ENCODE measurements at places on chromosomes 12 and 14. TPM values are rescaled to one million over a fixed set of nuclear protein-coding genes. Genes with fewer than 3 reads are reported as not detected.

CLMN gene
- 22.0 TPM for polyA plus RNA-seq

CARMIL3 gene
- polyA plus RNA-seq, result 1.5 TPM

DNA sequence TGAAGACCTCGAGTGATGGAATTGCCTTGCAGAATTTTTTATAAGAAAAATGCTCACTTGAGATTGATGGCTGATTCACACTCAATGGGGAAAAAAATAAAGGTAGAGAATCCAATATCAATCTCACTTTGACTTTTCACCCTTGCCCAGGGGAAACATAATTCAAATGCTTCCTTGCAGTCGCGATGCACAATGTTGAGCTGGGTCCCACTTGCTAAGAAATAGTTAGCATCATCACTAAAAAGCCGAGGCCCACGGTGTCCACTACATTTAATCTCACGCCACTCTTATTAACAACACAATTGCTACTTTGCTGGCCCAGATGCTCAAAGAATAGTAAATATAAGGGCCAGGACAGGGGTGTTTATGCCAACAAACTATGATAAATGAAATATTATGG lies 223.4 kb downstream of the SPTSSA start:
- no peak for DNase-seq

DNA sequence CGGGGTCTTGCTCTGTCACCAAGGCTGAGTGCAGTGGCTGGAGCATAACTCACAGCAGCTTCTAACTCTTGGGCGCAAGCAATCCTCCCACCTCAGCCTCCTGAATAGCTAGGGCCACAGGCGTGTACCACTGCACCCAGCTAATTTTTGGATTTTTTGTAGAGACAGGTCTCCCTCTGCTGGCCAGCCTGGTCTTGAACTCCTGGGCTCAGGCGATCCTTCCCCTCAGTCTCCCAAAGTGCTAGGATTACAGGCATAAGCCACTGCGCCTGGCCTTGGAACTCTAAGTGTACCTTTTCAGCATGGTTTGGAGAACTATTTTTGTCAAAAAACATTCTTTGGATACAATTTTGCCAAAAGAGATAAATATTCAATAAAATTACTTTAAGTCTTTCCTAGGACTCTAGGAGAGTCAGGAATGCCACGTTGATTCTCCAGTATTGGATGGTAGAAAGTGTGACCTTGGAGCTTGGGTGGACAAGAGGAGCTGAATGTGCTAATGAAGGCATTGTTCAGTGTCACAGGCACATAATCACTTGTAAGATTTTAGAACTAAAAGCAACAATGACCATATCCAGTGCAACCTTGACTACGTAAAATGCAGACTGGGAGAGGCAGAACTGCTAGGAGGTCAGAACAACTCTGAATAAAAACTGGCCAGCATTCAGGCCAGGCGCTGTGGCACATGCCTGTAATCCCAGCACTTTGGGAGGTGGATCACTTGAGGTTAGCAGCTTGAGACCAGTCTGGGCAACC lies 2.8 kb downstream of the SRSF9 start:
- no peak for DNase-seq

HELB gene
- polyA plus RNA-seq, result 3.1 TPM

RASSF8 gene
- polyA plus RNA-seq, result 80.5 TPM

DNA sequence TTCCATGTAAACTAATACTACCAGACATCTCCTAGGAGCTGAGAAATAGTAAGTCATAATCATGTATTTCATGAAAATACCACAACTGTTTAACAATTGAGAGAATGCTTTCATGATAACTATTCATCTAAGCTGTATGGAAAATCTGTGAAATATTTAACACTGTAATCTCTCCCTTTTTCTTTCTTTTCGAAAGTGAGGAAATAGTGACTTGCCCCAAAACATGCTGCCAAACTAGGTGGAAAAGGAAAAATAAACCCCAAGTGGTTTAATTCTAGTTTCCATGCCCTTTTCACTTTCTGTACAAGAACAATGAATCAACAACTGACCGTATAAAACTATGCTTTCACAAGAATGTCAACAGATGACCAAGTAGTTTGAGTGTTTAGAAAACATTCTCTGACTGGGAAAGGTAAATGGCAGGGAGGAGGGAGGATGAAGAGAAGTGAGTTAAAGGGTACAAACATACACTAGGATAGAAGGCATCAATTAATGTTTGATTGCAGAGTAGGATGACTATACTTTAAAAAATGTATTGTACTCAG lies 147.5 kb upstream of the AVPR1A start:
- no peak for DNase-seq

GRCh38 chr12:67988601-67989021 lies 636 bp upstream of the IFNG-AS1 start:
- no peak for DNase-seq

DNA sequence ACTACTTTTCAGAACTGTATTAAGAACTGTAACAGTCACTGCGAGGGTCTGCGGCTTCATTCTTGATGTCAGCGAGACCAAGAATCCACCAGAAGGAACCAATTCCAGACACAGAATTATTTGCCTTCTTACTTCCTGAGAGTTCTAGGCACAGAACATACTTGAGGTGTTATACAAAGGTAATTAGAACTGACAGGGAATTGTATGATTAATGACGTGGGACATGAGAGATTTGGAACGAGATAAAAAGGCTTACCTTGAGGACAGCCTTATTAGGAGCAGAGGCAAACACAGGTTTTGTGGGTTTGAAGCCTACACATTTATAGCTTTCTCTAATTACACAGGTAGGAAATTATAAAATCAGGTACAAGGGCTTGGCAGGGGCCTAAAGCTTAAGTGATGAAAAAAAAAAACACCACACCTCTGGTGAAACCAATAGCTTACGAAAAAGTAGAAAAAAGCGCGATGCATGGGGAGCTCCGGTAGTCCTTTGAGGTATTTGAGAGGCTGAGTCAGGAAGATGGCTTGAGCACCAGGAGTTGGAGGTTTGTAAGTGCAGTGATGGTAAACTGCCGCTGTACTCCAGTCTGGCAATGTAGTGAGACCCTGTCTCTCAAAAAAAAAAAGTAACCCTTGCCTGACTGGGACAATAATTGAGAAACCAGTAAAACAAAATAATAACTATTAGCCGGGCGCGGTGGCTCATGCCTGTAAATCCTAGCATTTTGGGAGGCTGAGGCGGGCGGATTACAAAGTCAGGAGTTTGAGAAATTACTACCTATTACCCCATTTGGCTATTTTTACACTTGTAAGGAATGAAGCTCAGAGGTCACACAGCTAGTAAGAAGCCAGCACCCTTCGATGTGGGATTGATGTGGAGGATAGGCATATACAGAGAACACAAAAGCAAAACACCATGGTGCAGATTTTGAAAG lies 795 bp upstream of the ACOT2 start:
- DNase-seq, result no peak

ZFC3H1 gene
- polyA plus RNA-seq, result 52.4 TPM

TRAFD1 gene
- 39.0 TPM for polyA plus RNA-seq

- DNase-seq, result no peak
Observed at GRCh38 chr14:96176275-96176674, 28.4 kb upstream of the BDKRB2 start.

ANKRD33 gene
- 0.36 TPM for polyA plus RNA-seq

DNA sequence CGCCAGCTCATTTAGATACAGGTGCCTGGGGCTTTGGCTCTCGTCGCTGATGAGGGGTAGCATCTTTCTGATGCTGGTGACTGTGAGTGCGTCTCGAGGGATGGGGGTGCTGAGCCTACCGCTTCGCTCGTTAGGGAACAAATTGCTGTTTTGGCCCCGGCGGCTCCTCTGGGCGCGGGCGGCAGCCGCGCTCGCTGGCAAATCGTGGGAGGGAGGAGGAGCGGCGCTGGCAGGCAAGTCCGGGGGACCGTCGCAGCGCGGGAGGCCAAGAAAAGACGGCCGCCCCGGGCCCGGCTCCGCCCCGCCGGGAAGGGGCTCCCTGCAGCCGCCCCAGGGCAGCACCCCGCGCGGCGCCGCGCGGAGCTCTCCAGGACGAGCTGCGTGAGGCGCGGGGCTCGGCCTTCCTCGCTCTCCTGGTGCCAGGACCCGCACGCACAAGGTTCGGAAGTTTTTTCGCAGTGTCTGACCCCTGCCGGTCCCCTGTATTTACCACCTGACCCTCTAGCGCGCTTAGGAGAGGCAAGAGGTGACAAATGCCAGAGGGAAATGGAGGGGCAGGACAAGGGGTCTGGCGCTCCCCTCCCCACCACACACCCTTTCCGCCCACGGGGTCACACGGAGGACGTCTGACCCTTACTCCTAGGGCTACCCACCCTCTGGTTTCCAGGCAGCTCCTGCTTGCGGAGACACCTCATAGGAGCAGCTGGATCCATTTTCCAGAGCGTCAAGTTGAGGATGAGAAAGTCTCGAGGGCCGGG lies 899 bp upstream of the KCNH3 start:
- no peak for DNase-seq

DNA sequence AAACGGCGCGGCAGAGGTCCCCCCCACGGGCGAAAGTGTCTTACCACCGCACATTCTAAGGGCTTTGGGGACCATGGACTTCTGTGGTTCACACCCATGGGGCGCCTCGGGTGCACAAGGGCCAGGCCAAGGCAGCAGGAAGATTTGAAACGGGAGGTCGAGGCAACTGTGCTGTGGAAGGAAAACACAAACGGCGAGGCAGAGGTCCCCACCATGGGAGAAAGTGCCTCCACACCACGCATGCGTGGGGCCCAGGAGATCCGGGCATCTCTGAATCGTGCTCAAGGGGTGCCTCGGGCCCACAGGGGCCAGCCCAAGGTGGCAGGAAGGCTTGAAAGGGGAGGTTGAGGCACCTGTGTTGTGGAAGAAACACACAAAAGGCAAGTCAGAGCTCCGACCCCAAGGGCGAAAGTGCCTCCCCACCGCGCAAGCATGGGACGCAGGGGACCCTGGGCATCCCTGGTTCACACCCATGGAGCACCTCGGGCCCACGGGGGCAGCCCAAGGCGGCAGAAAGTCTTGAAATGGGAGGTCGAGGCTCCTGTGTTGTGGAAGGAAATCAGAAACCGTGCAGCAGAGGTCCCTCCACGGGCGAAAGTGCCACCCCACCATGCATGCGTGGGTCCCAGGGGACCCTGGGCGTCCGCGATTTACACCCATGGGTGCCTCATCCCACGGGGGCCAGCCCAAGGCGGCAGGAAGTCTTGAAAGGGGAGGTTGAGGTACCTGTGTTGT lies 371.0 kb downstream of the ALG10 start:
- no peak for DNase-seq

DNA sequence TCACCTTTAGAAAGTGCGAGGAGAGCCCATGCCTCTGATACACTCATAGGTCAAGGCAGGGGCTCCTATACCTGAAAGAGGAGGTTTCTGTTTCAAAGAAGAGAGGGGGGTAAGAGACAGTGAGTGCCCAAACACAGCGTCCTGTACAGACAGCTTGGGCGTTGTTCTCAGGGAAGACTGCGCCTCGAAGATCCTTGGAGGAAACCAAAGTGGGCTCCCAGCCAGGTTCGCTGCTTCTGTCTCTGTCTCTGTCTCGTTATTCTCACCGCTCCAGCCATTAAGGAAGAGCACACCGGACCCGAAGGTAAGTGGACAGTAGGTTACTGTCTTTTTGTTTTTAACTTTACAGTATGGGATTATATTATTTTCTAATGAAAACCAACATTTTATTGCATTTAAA lies 5.8 kb upstream of the IFI27 start:
- no peak for DNase-seq

TAS2R14 gene
- polyA plus RNA-seq, result 6.0 TPM

DNA sequence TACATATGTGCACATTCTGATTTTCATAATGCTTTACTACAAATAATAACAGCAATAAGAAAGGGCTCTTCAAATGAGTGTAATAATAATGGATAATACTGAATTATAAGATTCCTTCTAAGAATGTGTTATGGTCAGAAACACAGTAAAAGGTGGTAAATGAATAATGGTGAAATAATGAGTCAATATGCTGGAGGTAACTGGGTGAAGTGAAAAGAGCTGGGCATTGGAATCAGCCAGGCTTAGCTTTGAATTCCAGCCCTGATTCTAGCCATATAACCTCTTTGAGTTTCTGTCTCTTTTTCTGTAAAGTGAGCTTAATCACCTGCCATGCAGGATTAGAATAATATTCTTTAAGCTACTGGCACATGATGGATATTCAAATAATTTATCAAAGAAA lies 39.1 kb downstream of the PLEKHA5 start:
- DNase-seq, result no peak

GRCh38 chr12:96879301-96879700 lies 27.8 kb upstream of the NEDD1 start:
- no peak for DNase-seq

GRCh38 chr14:60964904-60965303 lies 16.0 kb downstream of the TRMT5 start:
- no peak for DNase-seq

DNA sequence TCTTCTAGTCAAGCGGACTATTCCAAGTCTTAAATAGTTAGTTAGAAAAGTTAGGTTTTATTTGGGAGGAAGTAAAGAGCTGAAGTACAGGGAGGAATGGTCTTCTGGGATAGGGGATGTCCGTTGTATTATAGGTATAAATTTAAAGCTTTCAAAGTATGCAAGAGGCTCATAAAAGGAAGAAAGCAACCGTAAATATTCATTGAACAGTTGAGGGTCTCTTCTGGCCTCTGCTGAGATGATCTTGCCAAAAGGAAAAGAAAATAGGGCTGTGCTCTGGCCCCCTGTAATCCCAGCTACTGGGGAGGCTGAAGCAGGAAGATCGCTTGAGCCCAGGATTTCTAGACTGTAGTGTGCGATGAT lies 377 bp upstream of the TIMELESS start:
- no peak for DNase-seq

KRT72 gene
- polyA plus RNA-seq, result not detected

- peak; percentile 36 for DNase-seq
Observed at GRCh38 chr14:66624336-66624937, 116.5 kb downstream of the GPHN start.

DNA sequence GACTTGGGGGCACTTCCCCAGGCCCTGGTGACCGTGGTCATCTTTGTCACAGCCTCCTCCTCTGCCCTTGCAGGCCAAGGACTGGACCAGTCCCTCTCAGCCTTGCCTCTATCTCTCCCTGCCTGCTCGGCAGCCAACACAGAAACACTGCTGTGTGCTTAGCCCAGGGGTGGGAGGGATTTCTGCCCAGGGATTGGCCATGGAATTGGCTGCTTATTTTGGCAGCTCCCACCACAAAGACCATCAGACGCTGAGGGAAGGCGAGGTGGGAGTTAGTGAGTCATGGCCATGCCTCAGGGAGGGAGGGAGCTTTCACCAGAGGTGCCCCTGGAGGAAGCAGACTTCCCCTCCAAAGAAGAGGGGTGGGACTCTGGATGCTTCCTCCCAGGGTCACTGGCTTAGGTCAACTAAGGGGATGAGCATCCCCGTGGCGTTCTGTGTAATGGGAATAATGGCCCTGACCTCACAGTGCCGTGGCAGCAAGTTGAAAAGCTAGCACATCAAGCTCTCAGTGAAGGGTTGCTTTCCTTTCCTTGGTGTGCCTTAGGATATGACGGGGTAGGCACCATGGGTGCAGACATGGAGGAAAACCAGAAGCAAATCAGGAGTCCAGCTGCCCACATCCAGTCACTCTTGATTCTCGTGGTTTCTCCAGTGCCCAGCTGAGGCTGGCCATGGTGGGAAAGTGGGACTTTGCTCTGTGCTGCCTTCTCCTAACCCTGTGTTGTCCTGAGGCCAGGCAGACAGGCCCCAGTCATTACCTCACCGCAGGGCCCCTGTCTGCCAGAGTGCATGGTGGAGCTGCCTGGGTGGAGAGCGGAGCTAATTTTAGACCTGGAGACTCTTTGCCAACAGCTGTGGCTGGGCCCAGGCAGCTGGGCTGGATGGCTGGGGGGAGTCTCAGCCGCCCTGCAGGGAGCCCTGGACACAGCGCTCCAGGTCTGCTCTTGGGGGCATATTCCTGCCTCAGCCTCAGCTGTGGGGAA lies 21.4 kb downstream of the B4GALNT3 start:
- DNase-seq, result no peak

CCDC198 gene
- polyA plus RNA-seq, result 200 TPM
